ENCODE measurements at places on chromosomes 6 and 20.

GRCh38 chr20:35235881-35236280 is 9.4 kb downstream of the MMP24 start:
- DNase-seq, result no peak

DNA sequence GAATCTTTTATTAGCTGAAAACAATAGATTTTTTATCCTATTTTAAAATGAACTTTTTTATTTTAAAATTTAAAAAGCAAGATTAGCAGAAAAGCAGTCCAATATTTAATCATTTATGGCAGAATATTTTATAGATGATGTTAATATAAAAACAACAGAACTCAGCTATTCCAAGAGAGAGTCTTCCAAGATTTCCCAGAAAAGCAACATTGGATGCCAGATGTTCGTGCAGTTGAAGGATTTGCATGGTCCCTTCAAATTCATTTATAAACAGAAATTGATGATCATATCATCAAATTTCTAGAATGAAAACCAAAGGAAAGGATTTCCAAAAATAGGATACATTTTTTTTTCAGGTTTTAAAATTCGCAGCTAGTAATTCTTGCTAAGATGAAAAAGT is 25.4 kb upstream of the CNKSR3 start:
- no peak for DNase-seq

DNA sequence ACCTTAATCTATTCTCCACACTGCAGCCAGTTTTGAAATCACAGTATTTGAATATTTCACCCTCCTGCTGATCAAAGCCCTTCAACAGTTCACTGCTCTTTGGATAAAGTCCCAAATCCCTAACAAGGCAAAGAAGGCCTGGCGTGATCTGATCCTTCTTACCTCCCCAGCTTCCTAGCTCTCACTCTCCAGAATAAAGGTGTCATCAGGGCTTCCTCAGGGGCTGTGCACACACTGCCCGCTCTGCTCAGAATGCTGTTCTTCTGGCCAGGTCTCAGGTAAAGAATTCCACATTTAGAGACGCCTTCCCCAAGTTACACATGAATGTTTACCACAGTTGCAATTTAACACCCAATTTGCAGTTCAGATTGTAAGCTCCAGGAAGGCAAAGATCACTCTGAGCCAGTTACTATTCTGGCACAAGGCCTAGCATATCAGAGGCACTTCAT is 58.9 kb upstream of the MCM9 start:
- DNase-seq, result no peak

- DNase-seq, result no peak
These were observed 4.9 kb upstream of the DLL1 start for GRCh38 chr6:170295510-170296422.

DNA sequence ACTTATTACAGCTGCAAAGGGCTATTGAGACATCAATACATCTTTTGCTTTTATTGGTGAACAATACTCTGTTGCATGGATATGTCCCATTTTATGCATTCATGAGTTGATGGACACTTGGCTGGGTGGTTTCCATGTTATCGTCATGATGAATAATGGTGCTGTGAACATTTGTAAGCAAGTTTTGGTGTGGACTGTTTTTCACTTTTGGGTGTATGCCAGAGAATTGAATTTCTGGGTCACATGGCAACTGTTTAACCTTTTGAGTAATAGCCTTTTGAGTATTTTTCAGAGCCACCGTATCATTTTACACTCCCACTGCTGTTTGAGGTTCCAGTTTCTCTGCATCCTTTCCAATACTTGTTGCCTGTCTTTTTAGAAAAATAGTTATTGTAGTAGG is 107.0 kb downstream of the JARID2 start:
- DNase-seq, result no peak

DNA sequence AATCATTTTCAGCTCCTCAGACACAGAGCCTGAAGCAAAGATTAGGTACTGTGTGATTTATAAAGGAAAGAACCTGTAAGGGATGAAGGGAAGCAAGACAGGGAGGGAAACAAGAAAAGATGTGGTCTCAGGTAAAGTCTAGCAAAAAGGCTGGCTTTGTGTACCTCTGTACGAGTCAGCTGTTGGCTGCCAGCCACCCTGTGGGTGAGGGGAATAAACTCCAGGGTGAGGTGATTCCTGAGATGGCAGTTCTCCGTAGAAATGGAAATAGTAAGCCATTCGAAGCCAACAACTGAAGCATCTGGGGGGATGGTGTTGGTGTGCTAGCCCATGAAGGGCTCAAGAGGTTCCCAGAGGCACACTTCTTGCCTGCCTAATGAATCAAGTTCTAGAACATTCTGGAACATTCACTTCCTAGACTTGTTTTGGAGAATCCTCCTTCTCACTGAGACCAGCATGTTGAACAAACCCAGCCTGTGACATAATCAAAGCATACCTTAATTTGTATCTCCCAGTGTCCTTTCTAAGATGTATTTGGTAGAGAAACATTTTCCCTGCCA is 10.6 kb upstream of the TTPAL start:
- DNase-seq, result no peak

GRCh38 chr6:75272145-75272840 is 12.3 kb downstream of the TMEM30A start:
- peak; percentile 48 for DNase-seq

DNA sequence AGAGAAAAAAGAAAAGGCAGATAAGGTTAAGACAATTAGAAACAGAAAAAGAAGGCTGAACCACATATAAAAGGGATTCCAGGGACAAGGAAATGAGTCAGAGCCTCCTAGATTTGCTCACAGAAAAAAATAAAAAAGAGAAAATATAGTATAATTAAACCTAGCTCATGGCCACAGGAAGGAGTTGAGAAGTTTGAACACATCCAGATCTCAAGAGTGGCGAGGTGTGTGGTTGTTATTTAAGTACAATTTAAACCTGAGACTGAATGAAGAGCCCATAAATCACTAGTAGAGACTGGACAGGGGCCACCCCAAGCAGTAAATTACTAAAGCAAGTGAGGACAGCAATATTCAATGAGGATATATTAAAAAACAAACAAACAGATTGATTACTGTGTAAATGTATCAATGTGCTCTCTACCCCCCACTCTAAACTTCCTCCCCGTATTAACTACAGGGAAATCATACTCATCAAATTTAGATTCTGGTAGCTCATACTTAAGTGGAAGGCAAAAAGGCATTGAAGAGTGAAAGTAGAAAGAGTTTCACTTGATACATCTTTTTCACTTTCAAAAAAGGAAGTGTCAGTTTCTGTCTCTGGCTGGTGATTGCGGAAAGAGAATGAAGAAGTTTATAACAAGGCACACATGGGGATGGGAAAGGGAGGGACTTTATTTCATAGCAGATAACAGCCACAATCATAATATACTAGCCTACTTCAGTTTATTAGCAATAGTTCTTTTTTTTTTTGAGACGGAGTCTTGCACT is 49.3 kb upstream of the SCAF8 start:
- no peak for DNase-seq

DNA sequence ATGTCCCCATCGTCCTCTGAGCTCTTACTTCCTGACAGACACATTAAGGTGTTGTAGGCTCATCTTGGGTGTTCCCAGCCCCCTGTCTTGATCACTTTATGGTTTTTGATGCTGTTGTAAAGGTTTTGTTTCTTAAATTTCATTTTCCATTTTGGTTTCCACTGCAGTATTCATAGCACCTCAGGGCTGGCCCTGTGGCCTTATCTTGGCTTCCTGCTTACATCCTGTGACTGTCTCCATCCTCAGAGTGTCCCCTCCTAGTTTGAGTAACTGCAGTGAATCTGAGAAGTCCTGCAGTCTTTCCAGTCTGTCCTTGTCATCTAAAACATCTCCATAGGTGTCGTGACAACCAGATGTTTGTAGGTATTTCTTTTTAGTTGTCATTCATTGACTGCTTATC is 50.9 kb downstream of the JARID2 start:
- DNase-seq, result no peak

DNA sequence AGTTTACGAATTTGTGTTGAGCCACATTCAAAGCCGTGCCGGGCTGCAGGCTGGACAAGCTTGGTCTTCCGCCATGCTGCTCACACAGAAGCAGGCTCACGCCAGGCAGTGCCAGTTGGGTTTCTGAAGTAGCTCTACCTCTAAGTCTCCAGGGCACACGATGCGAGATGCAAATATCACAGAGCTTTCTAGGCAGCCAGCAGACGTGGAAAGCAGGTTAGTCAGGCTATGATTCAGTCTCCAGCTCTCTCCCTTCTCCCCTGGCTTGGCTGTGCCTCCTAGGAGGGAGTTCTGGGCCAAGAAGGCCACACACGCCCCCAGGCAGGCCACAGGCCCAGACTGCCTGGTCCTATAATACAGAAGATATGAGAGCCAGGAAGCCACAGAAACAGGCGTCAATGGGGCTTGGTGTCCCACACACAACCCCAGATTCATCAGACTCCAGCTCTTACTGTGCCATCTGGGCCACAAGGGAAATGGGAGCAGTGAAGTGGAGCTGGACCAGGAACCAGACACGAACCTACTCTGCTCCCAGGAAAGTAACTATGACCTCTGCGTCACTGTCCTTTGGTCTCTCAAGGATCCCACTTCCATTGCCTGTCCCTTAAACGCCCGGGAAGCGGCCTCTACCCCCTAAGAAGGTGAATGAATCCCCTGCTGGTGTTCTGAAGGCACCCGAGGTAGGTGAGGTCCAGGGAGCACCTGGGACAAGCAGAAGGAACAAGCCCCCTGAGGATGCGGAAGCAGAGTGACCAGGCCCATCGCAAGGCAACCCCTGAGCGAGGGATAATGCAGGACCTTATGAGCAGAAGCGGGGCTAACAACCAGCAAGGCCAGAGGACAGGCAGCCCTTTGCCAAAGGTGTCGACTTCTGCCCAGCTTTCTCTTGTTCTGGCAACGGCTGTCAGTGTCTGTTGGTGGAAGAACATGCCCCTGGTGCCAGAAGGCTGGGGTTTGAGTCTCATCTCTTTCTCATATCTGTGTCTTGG is 61.2 kb downstream of the GFOD1 start:
- peak; percentile 55 for DNase-seq

- DNase-seq, result no peak
These were observed 10.0 kb upstream of the HLA-DOA start for GRCh38 chr6:33019372-33019771.

DNA sequence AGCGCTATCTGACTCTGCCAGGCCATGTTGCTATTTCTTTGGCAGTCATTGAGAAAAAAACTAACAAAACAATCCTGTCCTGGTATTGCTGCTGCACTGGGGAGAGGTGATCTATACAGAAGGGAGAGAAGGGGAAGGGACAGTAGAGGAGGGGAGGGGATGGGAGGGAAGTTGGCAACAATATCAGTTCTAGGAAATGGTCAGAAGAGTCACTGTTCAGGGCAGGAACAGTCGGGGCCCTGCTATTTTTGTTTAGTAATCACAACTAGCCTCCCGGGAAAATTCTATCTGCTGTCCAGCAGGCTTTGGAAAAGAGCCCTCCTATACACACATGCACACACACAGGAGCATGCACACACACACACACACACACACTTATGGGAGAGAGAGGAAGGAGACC is 142.3 kb upstream of the CARMIL1 start:
- no peak for DNase-seq

- no peak for DNase-seq
These were observed 66.3 kb upstream of the PHACTR3 start for GRCh38 chr20:59537991-59538390.

DNA sequence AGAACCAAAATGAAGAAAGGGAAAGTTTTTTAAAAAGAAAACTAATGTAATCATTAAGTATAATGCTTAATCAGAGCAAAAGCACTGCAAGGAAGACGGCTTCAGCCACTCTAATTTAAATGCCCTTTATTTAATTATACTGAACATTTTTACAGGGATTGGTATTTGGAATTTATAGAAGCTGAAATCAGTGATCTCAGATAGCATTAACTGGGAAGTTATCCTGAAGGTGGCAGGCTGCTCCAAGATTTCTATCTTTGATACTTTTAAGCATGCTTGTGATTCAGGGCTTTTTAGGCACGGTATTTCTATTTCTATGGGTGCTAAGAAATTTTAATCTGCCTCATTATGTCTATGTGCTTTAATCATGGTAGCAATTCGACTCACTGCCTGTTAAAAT is 1.3 kb upstream of the NDUFAF4 start:
- DNase-seq, result no peak

GRCh38 chr6:25052181-25052580 is 116.4 kb upstream of the RIPOR2 start:
- no peak for DNase-seq

DNA sequence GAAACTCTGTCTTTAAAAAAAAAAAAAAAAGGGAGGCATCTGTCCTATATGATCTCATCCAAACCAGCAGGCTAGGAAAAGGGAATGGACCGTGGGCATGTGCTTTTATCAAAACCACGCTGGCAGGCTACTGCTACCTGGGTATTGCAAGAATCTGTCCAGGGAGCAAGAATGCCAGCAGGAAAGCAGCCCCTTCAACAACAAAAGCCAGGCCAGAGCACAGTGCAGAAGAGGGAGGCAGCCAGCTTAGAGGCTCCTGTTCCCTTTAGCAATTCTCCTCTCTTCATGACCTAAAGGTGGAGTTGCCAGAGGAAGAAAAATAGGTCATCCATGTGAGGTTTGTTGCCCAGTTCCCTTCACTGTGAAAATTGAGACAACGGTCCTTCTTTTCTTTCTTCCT is 18.2 kb downstream of the TBC1D20 start:
- no peak for DNase-seq

GRCh38 chr6:41190791-41191190 is 10.2 kb downstream of the TREML2 start:
- DNase-seq, result no peak

DNA sequence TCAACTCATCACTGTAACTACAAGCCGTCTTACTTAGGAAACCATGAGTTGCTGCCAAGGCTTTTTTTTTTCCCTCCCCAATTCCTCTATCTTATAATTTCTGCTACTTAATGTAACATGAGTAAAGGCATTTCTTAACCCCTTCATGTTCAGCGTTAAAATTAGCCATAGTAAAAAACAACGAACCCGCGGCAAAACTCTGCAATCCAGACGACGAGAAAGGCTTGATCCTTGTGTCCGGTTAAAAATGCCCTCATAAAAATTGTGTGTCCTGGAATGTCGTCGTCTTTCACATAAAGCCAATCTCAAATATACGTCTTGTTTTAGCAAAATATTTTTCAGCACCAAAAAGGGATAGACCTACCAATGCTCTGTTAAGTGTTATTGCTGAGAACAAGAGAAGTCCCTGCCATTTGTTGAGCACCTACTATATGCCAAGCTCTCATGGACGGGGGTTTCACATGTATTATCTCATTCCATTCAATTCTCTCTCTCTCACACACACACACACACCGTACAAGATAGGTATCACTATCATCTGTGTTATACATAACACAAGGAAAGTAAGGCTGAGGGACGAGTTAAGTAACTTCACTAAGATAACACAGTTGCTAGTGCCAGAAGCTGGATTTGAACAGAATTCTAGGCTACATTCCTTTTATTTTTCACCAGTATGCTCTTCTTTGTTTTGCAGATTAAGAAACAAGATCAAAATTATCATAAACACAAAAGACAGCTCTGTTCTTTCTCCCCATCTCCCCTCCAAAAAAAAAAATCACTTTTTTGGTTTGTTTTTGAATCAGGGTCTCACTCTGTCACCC is 683 bp upstream of the ARHGAP18 start:
- DNase-seq, result no peak

Data from epithelial cell of prostate (primary cell).